Spinal cord (tissue), 10 donors: ENCODE measurements at places on chromosomes 11 and 22. TPM values are rescaled to one million over a fixed set of nuclear protein-coding genes. Genes with fewer than 3 reads are reported as not detected.

GRCh38 chr11:57426439-57426928 lies 437 bp downstream of the SLC43A3 start:
- no peak for DNase-seq

- DNase-seq, result peak; percentile 76
These were observed 78.9 kb downstream of the C11orf58 start for GRCh38 chr11:16817351-16817750.

GRCh38 chr22:23103199-23103954 lies 33.1 kb downstream of the GNAZ start:
- no peak for DNase-seq

GRCh38 chr11:127066401-127067090 lies 66.0 kb upstream of the KIRREL3 start:
- DNase-seq, result no peak

DNA sequence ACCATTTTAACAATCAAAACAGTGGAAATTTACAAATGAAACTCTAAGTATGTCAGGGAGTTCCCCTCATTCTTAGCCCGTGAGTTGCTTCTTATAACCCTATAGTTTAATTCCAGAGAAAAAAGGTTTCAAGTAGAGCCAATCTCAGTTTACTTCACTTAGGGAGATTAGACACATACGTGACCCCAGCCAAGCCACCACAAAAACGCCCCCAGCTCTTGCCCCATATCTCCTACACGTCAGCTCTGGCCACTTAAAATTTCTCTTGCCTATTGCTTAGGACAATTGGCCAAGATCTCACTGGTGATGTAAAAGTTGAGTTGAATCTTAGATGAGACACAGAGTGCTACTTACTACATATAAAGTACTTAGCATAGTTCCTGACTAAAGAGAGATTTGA lies 166.4 kb downstream of the ETS1 start:
- DNase-seq, result no peak

DNA sequence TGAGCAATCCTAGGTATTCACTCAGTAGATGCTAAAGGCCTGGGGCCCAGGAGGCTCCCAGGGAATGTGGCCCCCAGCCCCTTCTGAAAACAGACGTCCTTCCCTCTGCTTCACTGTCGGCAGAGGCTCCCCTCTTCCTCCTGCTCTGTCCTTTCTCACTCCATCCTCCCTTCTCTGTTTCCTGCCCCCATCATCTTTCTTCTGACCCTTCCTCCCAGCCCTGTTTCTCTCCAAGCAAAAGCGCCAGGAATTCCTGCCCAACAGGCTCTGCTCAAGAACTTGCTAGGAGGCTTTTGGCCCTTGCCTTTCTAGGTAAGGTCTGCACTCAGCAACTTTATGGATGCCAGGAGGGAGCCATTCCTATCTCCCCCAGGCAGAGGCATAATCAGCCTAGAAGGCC lies 300.5 kb downstream of the NTM start:
- no peak for DNase-seq

- no peak for DNase-seq
These were observed 4.2 kb downstream of the ARHGAP1 start for GRCh38 chr11:46696212-46696558.

DNA sequence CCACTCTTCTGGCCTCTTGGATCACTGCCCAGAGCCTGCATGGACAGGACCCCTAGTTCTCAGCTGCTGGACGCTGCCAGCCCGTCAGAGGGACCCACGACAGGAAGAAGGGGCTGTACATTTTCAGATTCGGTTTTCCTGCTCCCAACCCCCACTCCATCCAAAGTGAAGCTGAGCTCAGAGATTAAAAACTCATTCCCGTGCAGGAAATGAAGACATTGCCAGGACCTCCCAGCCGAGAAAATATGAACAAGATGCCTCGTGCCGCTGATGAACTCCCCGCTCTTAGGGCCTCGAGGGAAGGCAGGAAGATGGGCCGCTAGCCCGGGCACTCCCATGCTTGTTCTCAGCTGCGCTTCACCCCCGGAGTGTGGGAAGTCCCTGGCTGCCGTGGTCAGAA lies 36.1 kb downstream of the RPUSD4 start:
- no peak for DNase-seq

DNA sequence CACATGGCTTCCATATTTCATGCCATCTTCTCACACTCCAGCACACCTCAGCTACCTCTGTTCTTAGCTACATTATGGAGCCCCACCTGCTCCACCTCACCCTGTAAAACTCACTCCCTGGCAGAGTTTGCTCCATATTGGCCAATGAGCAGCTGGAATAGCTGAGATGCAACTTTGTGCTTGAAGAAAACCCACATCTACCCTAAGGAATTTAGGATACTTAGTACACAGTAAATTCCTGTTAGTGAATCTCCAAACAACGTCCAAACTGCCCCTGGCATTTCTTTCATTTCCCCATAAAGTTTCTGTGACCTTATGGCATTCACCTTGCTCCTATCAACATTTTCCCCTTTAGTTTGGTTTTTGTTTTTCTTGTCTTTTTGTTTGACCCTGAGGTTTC lies 2.2 kb upstream of the VWCE start:
- DNase-seq, result no peak

GRCh38 chr11:19633276-19633675 lies 79.4 kb upstream of the NAV2 start:
- no peak for DNase-seq

DNA sequence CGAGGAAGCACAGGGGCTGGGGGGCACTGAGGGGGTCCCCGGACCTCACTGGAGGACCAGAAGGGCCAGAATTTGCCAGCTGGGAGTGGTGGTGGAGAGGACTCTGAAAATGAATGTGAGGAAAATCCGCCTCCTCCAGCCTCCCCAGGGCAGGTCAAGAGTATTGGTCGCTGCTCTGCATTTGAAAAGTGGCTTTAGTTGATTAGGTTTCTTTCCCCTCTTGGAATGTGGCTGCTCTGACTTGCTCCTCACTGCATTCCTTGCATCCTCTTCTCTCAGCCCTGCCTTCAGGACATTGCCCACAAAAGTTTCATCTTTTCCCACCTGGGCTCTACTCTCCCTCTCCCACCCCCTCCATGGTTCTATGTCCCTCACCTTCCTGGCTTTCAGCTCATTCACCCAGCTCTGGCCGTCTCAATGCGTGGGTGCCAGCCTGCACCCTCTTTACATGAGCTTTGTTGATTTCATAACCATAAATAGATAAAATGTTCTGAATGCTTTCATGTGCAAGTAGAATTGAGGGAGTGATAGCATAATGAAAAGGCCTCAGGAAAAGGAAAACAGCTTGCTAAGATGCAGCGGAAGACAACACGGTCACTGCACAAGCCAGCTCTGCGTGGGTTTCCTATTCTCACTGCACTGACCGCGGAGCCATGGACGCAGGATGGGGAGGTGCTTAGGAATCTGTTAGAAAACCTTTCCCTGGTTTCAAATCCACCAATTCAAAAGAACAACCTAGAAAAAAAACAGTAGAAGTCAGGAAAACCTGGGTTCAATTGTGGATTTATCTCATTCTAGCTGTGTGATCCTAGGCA lies 6.5 kb upstream of the NPAS4 start:
- DNase-seq, result no peak

DNA sequence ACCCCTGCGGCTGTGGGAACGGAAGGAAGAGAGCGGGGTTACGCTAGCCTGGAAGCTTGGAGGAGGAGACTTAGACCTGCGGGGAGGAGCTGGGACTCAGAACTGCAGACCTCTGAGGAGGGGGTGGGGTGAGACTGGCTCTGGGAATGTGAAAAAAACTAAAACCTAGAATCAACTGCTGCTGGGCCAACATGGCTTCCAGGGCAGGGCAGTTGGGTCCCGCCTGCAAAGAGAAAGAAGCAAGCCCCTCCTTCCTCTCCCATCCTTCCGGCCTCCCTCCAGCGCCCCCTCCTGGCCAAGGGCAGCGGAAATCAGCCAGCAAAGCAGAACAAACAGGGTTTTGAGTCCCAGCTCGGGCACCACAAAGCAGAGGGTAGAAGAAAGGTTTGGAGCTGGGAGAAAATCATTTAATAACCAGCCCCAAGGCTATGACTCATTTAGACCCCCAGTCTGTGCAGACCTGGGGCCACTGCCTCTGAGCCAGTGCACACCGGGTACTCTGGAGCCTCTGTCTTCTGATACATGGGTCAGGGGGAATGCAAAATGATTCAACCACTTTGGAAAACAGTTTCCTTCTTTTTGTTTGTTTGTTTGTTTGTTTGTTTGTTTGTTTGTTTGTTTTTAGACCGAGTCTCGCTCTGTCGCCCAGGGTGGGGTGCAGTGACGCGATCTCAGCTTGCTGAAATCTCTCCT lies 7.3 kb upstream of the NCF4 start:
- DNase-seq, result peak; percentile 40

DNA sequence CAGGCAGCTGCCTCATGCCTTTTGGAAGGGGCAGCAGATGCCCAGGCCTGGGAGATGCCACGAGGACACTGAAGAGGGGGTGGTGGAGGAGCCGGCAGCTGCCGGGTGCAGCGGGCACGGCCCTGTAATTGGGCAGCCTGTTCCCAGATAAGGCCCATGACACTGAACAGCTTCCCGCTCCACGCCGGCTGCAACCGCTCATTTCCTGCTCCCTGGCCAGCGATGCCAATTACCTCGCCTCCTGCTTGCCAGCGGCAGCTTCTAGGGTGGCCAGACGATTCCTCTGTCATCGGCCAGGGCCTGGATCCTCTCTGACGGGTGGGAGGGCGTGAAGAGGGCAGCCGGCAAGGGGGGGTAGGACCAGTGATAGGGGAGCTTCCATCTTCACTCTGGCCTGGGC lies 22.8 kb downstream of the FLRT1 start:
- DNase-seq, result peak; percentile 53

GRCh38 chr11:60348116-60348515 lies 21.1 kb downstream of the MS4A6E start:
- no peak for DNase-seq

GRCh38 chr11:129853518-129854231 lies 38.0 kb downstream of the TMEM45B start:
- DNase-seq, result no peak

GRCh38 chr11:29163231-29163630 lies 853.6 kb downstream of the KCNA4 start:
- DNase-seq, result no peak

- no peak for DNase-seq
These were observed 54.7 kb downstream of the SMIM38 start for GRCh38 chr11:69210310-69211035.

- DNase-seq, result no peak
These were observed 51.6 kb downstream of the ARFGAP2 start for GRCh38 chr11:47125083-47125482.

GAS2 gene
- 5.7 TPM for polyA plus RNA-seq

KCNQ1OT1 gene
- polyA plus RNA-seq, result 0.65 TPM

APOL4 gene
- polyA plus RNA-seq, result 9.2 TPM

DEAF1 gene
- 242 TPM for polyA plus RNA-seq

MMP10 gene
- polyA plus RNA-seq, result not detected

L3MBTL2 gene
- 32.2 TPM for polyA plus RNA-seq

SLC5A4 gene
- 0.98 TPM for polyA plus RNA-seq

CYTH4 gene
- 5.8 TPM for polyA plus RNA-seq

DGCR6 gene
- polyA plus RNA-seq, result 38.5 TPM

CENATAC gene
- 33.5 TPM for polyA plus RNA-seq

POU2AF3 gene
- 3.5 TPM for polyA plus RNA-seq

CDC45 gene
- polyA plus RNA-seq, result 8.5 TPM
